ENCODE measurements at places on chromosomes 3 and 15.

- DNase-seq: no peak
Measured at GRCh38 chr3:53594276-53594675, 99.9 kb downstream of the CACNA1D start.

- DNase-seq: no peak
Measured at GRCh38 chr3:23567917-23568316, 237.8 kb upstream of the UBE2E1 start.

- no peak for DNase-seq
Measured at GRCh38 chr3:194304186-194304917, 46.8 kb downstream of the CPN2 start.

DNA sequence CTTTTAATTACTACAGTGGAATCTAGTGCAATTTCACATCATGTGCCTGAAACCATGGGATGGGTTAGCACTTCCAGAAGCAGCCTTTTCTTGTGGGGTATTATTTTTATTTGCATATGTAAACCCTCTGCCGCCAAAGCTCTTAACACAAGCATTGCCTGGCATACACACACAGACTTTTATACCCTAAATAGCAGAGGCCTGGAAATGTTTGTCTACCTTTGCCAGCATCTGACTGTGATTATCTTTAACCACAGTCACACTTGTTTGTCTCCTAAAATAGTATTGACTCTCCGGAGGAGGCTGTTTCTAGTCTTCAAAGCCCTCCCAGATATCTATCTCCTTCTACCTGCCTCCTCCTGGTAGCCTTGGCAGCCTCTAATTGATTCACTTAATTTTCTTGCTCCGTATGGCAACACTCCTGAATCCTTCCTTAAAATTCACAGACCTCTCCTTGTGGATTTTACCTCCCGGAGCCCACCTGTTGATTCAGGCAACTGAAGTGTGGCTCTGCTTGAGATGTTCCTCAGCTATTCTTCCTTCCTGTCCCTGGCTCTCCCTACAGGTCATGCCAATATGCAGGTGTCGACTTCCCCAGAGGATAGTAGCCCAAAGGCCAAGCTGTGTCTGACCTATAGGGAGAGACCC, 127.1 kb upstream of the UMPS start:
- no peak for DNase-seq

Measured in GM13977 (cell line).